Left lung (tissue), 14 donors: ENCODE measurements at places on chromosomes 4 and X. TPM values are rescaled to one million over a fixed set of nuclear protein-coding genes. Genes with fewer than 3 reads are reported as not detected.
A peak's percentile ranks its signal among the peaks of the same experiment; 100 is the strongest.

- H3K27ac ChIP-seq = no peak overlapping the region
- H3K4me1 ChIP-seq = no peaks in the 10 kb centered on the region
- no peak for DNase-seq
- H3K27me3 ChIP-seq = no peaks in the 10 kb centered on the region
- no peak overlapping the region for H3K4me3 ChIP-seq
These were observed 72.2 kb upstream of the VBP1 start for GRCh38 chrX:155143959-155144548.

HHIP gene
- total RNA-seq = 59.8 TPM

DNA sequence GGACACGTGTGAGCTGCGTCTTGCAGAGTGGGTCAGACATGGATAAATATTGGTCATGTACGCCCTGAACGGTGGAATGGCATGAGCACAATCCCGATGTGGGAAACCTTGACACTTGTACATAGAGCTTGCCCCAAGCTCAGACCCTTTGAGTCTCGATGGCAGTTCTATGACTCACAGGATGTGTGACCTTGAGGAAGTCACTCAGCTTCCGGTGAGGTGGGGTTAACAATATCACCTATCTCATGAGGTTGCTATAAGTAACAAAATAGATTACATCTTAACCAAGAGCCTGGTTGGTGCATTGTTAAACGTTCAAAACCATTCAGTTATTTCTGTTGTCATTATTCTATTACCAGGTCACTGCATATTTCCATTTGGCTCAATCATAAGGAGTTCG, 109.1 kb upstream of the TBL1X start:
- H3K27ac ChIP-seq = no peak overlapping the region
- no peaks in the 10 kb centered on the region for H3K36me3 ChIP-seq
- no peak overlapping the region for H3K4me3 ChIP-seq
- no peak for DNase-seq
- H3K4me1 ChIP-seq = peaks cover 7% of the 10 kb centered on the region
- no peaks in the 10 kb centered on the region for H3K27me3 ChIP-seq

NOCT gene
- 10.7 TPM for total RNA-seq

DNA sequence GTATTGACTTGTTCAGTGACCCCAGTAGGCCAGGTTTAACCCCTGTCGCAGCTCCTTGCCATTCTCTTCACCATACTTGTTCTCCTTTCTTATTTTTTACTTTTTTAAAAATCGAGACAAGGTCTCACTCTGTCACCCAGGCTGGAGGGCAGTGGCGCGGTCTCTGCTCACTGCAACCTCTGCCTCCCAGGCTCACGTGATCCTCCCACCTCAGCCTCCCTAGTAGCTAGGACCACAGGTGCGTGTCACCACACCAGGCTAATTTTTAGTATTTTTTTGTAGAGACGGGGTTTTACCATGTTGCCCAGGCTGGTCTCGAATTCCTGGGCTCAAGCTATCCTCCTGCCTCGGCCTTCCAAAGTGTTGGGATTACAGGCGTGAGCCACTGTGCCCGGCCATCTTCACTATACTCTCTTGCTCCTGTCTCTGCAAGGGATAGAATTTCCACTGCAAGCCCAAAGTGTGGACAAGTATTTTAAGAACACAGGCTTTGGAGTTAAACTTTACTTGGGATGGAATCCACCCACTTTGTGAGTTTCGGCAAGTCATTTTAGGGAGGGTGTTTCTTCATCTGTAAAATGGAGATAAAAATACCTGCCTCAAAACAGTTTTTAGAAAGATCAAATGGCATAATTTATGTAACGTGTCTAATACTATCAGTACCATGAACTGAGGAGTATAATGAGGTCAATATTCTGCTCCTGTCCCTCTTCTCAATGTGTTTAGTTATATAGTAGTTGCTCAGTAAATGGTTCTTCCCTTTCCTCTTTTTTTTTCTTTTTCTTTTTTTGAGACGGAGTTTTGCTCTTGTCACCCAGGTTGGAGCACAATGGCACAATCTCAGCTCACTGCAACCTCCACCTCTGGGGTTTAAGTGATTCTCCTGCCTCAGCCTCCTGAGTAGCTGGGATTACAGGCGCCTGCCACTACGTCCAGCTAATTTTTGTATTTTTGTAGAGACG, 973 bp downstream of the YIPF6 start:
- no peak for DNase-seq
- H3K27ac ChIP-seq = peak overlapping the region; percentile 90
- peak overlapping the region; percentile 35 for H3K4me3 ChIP-seq
- no peaks in the 10 kb centered on the region for H3K4me1 ChIP-seq
- no peaks in the 10 kb centered on the region for H3K27me3 ChIP-seq
- H3K36me3 ChIP-seq = no peaks in the 10 kb centered on the region

RRH gene
- 0.23 TPM for total RNA-seq

GRCh38 chr4:110622841-110623717, at the start of gene PITX2:
Gene PITX2 (minus strand): TSS chr4:110623077. CDS start chr4:110622460, 617 bp downstream.
- H3K27ac ChIP-seq = no peak within 1 kb of the TSS
- DNase-seq = peak; percentile 74
- H3K36me3 ChIP-seq = no peaks in the 10 kb centered on the region
- H3K4me3 ChIP-seq = peak within 1 kb of the TSS; percentile 23
- H3K4me1 ChIP-seq = peaks cover 5% of the 10 kb centered on the region

DNA sequence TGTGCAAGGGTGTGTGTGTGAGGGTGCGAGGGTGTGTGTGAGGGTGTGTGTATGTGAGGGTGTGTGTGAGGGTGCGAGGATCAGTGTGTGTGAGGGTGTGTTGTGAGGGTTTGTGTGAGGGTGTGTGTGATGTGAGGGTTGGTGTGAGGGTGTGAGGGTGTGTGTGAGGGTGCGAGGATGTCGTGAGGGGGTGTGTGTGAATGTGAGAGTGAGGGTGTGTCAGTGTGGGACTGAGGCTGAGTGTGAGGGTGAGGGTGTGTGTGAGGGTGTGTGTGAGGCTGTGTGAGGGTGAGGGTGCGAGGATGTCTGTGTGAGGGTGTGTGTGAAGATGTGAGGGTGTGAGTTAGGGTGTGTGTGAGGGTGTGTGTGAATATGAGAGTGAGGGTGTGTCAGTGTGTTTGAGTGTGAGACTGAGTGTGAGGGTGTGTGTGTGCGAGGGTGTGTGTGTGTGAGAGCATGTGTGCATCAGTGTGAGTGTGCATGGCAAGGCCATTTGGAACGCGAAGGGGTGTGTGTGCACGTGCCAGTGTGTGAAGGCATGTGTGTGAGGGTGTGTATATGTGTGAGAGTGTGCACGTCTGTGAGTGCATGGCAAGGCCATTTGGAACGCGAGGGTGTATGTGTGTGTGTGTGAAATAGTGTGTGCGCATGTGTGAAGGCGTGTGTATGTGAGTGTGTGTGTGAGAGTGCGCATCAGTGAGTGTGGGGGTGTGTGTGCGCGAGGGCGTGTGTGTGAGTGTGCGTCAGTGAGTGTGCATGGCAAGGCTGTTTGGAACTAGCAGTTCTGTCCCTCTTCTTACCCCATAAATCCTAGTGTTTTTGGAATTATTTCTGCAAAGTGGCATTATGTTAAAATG, 69.8 kb downstream of the RGS12 start:
- no peaks in the 10 kb centered on the region for H3K36me3 ChIP-seq
- no peak overlapping the region for H3K4me3 ChIP-seq
- H3K27ac ChIP-seq = no peak overlapping the region
- no peak for DNase-seq

CDKL2 gene
- 22.6 TPM for total RNA-seq

DNA sequence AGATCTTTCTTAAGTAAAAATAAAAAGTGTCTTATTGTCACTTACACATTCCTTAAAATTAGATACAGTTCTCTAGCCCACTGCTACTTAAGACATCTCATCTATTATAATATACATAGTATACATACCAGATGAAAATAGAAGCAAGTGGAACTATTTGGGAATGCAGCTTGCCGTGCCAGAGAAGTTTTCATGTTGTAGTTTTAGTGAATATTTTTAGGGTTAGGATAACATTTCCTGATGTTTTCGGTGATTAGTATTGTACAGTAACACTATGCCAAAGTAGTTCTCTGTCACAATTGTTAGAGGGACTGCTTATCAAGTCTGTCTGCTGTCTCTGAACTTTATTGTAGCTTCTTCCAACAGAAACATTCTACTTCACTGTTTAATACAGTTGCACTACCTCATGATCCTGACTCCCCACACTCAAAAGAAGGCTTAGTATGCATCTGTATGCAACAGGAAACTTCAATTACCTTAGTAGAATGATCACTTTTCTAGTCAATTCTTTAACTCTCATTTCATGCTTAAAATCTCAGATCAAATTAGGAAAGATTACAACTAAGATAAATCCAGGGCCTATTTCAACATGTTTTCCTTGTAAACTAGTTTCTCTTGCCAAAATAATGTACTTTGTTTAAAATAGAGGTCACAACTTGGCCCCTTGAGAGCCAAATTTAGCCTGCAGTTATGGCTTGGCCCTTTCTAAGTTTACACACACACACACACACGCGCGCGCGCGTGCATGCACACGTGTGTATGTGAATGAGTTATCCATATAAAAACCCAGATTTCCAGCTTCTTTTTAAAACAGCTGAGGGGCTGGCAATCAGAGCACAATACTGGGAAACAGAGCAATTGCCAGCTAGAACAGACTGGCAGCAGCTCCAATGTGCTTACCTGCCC, 42.3 kb upstream of the SRPX start:
- no peak for DNase-seq
- no peaks in the 10 kb centered on the region for H3K4me1 ChIP-seq
- no peaks in the 10 kb centered on the region for H3K36me3 ChIP-seq
- H3K4me3 ChIP-seq = no peak overlapping the region
- no peak overlapping the region for H3K27ac ChIP-seq

DNA sequence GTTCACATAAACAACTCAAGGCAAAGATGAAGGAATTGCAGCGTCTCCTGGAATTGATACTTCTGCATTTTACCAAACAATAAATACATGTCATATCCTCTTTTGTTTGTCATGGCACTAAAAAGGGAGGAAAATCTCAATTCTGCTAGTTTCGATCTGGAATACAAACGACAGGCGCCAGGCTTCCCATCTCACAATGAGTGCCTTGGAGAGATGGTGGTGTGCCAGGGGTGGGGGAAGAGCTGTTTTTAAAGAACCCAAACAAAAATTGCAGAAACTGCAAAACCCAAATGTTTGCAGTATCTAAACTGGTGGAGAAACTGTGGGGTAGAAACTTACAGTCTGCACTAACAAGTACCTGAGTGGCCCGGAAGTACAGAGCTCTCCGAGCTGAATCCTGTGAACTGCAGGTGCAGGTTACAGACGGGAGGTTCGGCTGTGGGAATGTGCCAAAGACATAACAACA, 53.0 kb upstream of the KLF3 start:
- H3K27me3 ChIP-seq = no peaks in the 10 kb centered on the region
- DNase-seq = no peak
- no peak overlapping the region for H3K27ac ChIP-seq

DNA sequence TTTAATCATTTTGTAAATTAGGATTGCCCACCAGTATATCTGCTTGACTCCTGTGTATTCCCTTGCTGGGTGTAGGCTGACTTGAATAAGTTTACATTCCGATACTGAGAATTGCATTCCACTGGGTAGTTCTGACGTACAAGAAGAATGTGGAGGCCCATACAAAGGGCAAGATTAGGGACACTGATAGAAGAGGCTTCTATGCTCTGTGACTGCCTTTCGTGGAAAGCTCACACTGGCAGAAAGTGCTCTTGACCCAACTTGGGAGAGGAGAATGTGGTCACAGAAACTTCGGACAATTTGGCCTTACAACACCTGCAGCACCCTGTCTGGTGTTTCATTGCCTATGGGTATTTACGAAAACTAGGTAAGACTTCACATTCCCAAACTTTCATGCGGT, 126.3 kb downstream of the RAPGEF2 start:
- peaks cover 21% of the 10 kb centered on the region for H3K4me1 ChIP-seq
- no peak overlapping the region for H3K4me3 ChIP-seq

CXCL1 gene
- total RNA-seq = 39.0 TPM

- peak; percentile 89 for DNase-seq
- H3K27me3 ChIP-seq = no peaks in the 10 kb centered on the region
- no peaks in the 10 kb centered on the region for H3K36me3 ChIP-seq
- peaks cover 29% of the 10 kb centered on the region for H3K4me1 ChIP-seq
These were observed 561 bp upstream of the N4BP2 start for GRCh38 chr4:40055863-40056715.

DNA sequence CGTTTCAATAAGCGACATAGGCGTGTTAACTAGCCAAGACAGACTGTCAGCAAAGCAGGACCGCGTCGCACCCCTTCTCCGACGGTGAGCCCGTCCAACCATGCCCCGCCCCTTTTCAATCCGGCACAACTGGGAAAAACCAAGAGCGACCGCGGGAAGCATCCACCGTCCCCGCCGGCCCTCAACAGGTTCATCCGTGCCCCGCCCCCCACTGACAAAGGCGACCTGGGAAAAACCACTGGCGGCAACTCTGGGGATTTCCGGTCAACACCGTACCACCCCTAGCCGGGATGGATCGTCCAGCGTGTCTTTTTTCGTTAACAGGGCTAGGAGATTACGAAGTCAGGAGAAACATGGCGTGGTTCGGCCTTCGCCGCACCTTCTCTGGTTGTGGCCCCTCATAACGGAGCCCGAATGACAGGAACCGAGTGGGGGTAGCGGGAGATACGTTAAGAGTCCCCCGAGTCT, 377 bp downstream of the TIMM17B start:
- H3K27ac ChIP-seq = peak overlapping the region; percentile 93
- peak; percentile 51 for DNase-seq
- no peaks in the 10 kb centered on the region for H3K36me3 ChIP-seq
- H3K4me3 ChIP-seq = peak overlapping the region; percentile 39

STARD8 gene
- 11.9 TPM for total RNA-seq

UGT2B11 gene
- total RNA-seq = not detected

ZNF732 gene
- total RNA-seq = 0.47 TPM

SPINK2 gene
- total RNA-seq = 0.44 TPM

- no peak for DNase-seq
- H3K27me3 ChIP-seq = no peaks in the 10 kb centered on the region
- H3K4me1 ChIP-seq = no peaks in the 10 kb centered on the region
- no peak overlapping the region for H3K27ac ChIP-seq
- no peaks in the 10 kb centered on the region for H3K36me3 ChIP-seq
These were observed 139.0 kb downstream of the ATP10D start for GRCh38 chr4:47624031-47624441.

ADGRL3 gene
- 8.0 TPM for total RNA-seq

DNA sequence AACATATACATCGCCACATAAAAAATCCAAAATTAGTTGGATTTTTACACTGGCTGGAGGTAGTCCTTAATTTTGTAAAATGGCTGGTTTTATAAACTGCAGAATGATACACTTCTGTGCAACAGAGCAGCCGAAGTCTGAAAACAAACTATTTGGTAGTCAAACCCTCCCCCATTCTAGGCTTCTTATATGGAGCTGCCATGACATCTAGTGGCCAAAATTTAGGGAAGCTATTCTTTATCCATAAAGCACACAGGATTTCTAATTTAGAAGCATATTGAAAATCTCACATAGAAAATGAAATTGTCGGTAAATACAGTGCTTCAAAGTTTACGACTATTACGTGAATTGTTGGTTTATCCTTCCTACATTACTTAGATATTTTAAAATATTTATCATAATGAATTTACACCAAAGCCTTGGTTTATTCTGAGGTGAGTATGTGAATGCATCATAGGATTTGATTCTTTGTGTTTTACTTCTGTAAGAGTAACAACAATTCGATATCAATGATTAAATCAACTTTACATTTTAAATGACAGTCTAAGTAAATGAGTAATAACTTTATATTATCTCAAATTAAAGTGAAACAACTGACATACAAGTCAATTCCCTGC, 113.4 kb upstream of the FAM241A start:
- DNase-seq = no peak
- H3K4me3 ChIP-seq = no peak overlapping the region
- H3K27me3 ChIP-seq = peaks cover 27% of the 10 kb centered on the region
- no peak overlapping the region for H3K27ac ChIP-seq
- H3K4me1 ChIP-seq = no peaks in the 10 kb centered on the region

LRIT3 gene
- 0.12 TPM for total RNA-seq

MGARP gene
- total RNA-seq = 0.21 TPM

USP17L15 gene
- not detected for total RNA-seq
